NCI-H187 (cell line): ENCODE measurements at places on chromosomes 12 and 14.
A peak's percentile ranks its signal among the peaks of the same experiment; 100 is the strongest.

GRCh38 chr14:71061458-71061857, 154.2 kb downstream of the PCNX1 start:
- DNase-seq = no peak

- no peak for DNase-seq
These were observed 11.0 kb downstream of the KRT7 start for GRCh38 chr12:52243856-52244614.

DNA sequence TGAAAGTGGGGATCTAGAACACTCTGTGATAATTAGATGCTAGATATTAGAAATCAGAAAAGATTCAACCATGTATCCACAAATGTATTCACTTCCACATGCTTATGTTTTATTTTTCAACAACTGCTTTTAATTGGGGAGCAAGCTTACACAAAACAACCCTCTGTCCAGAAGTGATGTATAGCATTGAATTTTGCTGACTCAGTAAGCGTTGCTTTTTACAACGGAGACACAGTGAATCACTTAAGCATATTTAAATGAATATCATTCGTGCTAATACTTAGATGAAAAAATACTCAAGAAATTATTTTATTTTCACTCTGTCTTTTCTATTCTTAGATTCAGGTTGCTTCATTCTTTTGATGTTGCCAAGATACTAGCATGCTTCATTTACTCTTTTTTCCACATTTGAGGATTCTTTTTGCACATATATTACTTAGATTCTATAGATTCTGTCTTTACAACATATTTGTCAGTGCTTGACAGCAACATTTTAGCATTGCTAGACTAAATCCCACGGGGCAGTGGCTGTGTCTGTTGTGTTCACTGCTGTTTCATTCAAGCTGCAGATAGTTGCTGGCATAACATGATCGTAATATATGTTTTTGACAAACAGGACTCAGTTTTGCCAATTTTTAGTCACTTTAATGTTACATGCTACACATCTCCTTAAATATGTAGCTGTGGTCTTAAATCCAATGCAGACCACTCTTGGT, 1714.4 kb upstream of the SEL1L start:
- no peak for DNase-seq

- DNase-seq = no peak
These were observed 615 bp downstream of the TARBP2 start for GRCh38 chr12:53501615-53502181.

- peak; percentile 11 for DNase-seq
These were observed 6.0 kb upstream of the SLC6A12 start for GRCh38 chr12:219891-220352.

DNA sequence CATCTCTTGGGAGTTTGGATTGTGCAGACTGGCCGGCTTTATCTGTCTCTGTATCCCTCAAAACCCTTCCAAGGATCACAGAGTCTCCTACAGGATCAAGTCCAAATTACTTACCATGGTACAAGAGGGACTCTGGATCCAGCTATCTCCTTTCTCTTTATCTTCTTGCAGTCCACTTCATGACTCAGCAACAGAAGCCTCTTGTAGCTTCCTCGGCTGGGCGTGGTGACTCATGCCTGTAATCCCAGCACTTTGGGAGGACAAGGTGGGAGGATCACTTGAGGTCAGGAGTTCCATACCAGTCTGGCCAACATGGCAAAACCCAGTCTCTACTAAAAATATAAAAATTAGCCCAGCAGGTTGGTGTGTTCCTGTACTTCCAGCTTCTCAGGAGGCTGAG, 189.7 kb downstream of the BCAT1 start:
- DNase-seq = no peak

DNA sequence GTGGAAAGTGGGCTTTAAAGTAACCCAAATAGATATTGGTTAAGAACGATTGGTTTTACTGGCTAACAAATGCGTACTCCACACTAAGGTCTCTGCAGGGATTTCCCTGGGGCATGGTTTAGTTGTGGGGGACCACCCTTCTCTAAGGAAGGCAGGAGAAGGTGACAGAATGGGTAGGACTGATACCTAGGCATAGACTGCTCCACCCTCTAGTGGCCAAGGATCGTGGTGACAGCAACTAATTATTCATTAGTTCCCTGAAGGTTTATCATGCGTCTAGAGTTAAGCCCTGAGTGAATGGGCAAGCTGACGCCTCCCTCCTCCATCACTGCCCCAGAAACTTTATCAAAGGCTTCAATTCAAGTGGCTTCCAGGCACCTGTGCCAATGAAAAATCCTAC, 9.1 kb downstream of the FAM181A start:
- no peak for DNase-seq

DNA sequence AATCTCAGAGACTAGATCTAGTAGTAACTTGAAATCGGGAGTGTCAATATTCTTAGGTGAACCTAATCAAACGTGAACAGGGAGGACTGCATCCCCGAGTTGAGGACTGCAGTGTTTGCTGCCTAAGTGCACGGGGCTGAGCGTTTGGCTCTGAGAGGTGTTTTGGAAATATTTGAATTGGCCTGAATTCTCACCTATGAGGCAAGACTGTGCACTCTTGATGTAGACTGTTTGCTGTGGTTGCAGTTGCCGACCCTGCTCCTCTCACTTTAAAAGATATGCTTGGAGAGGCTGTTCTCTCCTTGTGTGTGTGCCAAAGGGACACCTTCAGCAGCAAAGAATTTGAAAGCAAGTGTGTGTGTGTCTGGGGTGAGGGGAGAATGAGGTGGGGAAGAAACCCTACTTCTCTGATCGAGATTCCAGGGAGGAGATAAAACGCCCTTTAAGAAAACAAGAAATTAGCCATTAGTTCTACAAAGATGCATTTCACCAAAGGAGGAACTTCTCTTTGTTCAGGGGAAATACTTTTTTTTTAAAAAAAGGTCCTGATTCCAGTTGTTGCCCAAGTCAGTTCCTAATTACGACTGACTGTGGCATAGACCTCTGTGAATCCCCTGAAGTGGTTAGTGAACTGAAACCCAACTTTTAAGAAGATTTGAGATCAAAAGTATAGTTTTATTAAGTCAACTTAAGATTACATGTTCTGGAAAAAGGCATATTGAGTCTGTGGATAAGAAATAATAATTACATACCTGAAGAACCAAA, 106.6 kb downstream of the DYRK2 start:
- DNase-seq = no peak

DNA sequence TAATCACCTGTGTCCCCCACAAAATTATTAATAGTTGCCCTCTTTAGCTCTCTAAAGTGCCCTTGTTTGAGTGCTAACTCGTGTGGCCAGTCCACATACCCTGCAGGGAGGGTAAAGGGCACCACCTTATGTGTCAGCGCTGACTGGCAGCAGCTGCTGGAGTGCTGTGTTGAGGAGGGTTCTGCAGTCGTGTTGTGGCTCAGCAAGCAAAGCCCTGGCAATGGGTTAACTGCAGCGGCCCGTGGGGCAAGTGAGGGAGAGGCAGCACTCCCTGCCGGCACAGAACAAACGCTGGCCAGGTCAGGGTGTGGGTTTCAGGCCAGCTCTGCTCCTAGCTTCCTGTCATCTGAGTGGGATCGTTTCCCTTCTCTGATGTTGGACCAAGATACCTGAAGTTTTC, 369.8 kb downstream of the CACNA1C start:
- DNase-seq = no peak

DNA sequence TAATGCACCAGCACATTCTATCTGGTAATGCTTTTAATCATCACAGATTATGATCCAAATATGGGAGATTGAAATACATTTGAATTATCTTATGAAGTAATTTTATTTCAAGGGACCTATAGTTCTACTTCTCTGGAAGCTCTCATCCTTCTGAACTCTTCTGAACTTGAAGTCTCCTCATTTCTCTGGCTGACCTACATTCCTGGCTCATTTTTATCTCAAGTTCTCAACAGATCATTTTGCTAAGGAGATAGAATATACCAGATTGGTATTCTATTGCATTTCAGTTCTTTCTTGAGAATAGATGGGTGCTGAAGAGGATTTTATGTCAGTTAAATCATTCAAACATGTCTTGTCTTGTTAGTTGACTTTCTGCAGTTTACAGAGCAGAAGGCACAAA, 7.9 kb downstream of the HMGA2 start:
- no peak for DNase-seq

GRCh38 chr14:81406863-81407262, 6.7 kb upstream of the STON2 start:
- no peak for DNase-seq
